ENCODE measurements at places on chromosomes 3 and 15.
A peak's percentile ranks its signal among the peaks of the same experiment; 100 is the strongest.

DNA sequence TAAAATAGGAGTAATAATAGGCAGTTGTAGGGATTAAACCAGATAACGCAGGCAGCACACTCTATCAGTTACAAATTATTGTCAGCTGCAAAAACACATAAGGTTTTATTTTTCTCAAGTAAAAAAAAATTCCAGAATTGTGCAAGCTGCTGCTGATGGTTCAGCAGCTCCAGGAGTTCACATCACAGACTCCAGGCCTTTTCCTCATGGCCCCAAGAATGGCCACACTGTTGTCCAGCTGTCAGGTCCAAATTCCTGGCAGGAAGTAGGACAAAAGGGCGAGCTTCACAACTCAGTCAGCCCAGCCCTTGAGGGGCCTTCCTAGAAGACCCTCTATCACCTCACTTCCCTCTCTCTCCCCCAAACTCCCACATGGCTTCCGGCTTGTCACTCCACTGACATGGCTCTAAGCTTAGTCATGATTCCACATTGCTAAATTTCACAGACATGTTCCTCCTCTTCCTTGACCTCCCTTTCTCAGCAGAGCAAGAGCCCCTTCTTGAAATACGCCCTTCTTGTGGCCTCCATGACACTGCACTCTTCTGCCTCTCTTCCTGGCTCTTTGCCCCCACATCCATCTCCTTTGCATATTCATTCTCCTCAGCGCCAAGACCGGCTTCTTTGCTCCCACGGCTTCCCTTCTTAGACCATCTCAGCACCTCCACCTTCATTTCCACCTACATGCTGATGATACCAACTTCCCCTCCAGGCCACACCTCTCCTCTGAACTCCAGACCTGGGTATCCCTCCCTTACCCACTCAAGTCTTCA lies 27.4 kb upstream of the FAM174B start:
- no peak for DNase-seq

- peak; percentile 20 for DNase-seq
These were observed 1.1 kb upstream of the INTS14 start for GRCh38 chr15:65611888-65612615.

DNA sequence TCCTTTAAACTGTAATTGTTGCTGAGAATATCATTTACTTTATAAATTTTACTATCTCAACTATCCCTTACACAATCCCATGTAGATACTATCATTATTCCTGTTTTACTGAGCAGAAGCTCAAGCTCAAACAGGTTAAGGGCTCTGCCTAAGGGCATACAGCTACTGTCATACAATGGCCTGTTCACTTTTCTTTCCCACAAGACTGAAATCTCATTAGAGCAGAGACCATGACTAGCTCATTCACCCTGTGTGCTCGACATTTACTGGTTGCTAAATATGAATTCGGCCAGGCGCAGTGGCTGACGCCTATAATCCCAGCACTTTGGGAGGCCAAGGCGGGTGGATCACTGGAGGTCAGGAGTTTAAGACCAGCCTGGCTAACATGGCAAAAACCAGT lies 1.6 kb upstream of the MESP2 start:
- no peak for DNase-seq

GRCh38 chr3:129657261-129658046 lies 51.0 kb upstream of the PLXND1 start:
- DNase-seq = no peak

DNA sequence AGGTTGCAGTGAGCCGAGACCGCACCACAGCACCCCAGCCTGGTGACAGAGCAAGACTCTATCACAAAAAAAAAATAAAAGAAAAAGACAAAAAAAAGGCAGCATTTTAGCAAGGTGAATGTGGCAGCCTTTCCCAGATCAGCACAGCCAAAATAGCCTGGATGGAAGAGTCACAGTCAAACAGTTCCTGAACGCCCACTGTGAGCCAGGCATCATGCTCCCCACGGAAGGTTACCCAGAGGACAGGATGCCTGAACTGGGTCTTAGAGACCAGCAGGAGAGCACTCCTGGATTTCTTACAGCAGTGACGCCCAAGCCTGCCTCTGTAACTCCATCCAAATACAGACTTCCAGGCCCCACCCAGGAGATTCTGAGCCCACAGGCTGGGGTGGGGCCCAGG lies 4.5 kb downstream of the XXYLT1 start:
- DNase-seq = no peak

GRCh38 chr15:82950295-82950694 lies 2.2 kb downstream of the HOMER2 start:
- DNase-seq = no peak

- peak; percentile 28 for DNase-seq
These were observed 222.8 kb upstream of the UBE2E2 start for GRCh38 chr3:22980346-22980745.

- no peak for DNase-seq
These were observed 627.0 kb downstream of the SI start for GRCh38 chr3:164451072-164451910.

- DNase-seq = no peak
These were observed 42.0 kb downstream of the RASA2 start for GRCh38 chr3:141528800-141529199.

DNA sequence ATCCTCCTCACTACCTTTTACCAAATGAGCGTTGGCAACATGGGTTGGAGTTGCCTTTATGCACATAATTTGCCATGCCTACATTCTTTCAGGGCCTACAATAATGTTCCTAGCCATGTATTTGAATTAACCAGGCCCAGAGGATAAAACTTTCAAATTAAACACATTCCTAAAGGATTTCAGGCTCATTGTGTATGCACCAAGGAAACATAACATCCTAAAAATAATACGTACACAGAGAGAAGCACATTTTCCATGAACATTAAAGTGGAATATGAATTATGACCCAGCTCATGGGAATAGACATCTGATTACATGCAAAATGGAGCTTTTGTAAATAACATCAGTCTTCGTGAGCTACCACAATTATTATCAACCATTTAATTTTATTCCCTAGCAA lies 203.3 kb downstream of the RORA start:
- no peak for DNase-seq

GRCh38 chr3:118146658-118147375 lies 887.8 kb downstream of the IGSF11 start:
- no peak for DNase-seq

- no peak for DNase-seq
These were observed 539.1 kb downstream of the SI start for GRCh38 chr3:164539215-164539614.

GRCh38 chr15:57720867-57721266 lies 14.4 kb downstream of the POLR2M start:
- DNase-seq = no peak

GRCh38 chr3:170307671-170308405 lies 49.7 kb upstream of the SKIL start:
- DNase-seq = no peak

- DNase-seq = no peak
These were observed 181.3 kb upstream of the EOMES start for GRCh38 chr3:27903446-27903845.

- DNase-seq = no peak
These were observed 53.5 kb upstream of the CCDC54 start for GRCh38 chr3:107323723-107324122.

- DNase-seq = peak; percentile 41
These were observed 173.2 kb upstream of the PRICKLE2 start for GRCh38 chr3:64398476-64398875.

DNA sequence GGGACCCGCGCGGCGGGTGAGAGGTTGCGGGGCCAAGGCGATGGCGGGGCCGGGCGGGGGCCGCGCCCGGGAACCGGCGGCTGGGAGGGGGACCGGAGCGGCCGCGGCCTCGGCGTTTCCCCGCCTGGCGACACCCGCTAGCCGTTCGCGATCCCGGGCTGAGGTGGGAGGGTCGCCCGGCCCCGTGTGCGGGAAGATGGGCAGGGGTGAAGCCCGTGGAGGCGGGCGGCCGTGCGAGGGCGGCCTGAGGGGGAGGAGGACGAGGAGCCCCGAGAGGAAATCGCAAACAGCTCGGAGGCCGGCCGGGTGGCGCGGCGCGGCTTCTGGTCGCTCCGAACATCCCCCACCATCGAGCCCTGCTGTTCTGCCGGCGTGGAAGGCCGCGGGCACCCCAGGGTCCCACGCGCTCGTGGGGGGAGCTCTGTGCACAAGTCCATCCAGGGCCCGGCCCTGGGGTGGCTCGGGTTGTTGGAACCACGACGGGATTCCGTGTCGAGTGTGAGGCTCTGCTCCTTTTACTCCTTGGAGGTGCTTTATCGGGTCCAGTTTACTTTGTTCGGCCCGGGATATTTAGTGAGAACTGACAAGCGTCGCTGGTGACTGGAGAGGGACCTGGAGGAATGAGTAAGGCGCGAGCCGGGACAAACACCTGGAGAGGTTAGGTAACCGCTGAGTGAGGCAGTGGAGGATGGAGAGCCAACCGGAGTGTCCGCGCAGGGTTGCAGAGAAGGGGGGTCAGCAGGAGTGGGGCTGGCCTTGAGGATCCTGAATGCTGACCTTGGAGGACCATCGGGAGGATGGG lies 728 bp downstream of the CRTC3 start:
- DNase-seq = peak; percentile 86

- DNase-seq = no peak
These were observed 139.1 kb downstream of the DMXL2 start for GRCh38 chr15:51483520-51483919.

GRCh38 chr15:89826671-89827655 lies 12.3 kb upstream of the ANPEP start:
- no peak for DNase-seq

DNA sequence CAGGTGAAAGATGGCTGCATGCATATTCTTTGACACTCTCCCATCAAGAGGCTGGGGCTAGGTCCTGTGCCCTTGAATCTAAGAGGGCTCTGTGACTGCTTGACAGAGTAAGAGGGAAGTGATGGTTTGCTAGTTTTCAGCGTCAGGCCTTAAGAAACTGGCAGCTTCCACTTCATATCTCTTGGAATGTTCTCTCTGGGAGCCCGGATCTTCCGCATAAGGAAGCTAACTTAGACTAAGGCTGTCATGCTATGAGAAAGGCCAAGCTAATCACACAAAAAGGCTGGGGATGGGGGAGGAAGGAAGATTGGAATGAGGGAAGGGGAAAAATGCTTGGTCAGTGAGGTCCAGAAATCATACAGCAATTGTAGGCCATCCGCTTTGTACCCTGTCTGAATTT lies 50.0 kb downstream of the MB21D2 start:
- DNase-seq = no peak

DNA sequence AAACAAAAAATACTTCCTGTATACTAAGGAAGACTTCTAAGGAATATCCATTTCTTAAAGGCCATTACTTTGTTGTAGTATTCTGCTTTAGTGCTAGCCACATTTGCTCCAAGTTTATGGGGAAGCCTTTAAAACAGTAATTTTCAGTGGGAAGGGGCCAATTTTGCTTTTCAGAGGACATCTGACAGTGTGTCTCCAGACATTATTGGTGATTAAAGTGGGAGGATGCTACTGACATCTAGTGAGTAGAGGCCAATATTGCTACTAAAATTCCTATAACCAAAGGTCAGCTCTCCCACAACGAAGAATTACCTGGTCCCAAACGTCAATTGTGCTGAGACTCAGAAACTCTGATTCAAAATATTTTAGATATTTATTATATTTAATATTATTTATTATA lies 24.8 kb downstream of the SLC28A2 start:
- peak; percentile 57 for DNase-seq

DNA sequence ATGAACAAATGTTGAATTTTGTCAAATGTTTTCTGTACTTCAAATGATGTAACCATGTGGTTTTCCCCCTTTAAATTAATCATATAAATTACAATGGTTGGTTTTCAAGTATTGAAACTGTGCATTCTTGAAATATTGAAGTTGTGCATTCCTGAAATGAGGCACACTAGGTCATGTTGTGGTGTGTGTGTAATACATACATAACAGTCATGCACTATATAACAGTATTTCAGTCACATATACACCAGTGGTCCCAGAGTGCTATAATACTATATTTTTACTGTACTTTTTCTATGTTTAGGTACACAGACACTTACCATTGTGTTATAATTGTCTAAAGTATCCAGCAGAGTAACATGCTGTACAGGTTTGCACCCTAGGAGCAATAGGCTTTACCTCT lies 11.0 kb upstream of the IQCF5 start:
- no peak for DNase-seq

- DNase-seq = no peak
These were observed 65.4 kb downstream of the SERP1 start for GRCh38 chr3:150480877-150481276.

DNA sequence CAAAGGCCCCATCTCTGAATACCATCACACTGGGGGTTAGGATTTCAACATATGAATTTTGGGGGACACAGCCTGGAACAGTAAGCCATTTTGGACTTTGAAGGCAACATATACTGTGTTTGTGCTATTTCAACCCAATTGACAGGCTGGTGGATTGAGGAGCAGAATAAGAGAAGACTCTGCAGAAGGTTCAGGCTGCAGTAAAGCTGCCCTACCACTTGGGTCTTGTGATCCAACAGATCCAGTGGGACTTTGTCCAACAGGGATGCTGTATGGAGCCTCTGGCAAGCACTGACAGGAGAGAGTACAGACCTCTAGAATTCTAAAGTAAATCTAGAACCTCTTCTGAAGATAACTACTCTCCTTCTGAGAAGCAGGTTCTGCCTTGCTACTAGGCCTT lies 1.1 kb upstream of the BCL2L10 start:
- no peak for DNase-seq

GRCh38 chr3:123605789-123606234 lies 21.0 kb upstream of the HACD2 start:
- no peak for DNase-seq

DNA sequence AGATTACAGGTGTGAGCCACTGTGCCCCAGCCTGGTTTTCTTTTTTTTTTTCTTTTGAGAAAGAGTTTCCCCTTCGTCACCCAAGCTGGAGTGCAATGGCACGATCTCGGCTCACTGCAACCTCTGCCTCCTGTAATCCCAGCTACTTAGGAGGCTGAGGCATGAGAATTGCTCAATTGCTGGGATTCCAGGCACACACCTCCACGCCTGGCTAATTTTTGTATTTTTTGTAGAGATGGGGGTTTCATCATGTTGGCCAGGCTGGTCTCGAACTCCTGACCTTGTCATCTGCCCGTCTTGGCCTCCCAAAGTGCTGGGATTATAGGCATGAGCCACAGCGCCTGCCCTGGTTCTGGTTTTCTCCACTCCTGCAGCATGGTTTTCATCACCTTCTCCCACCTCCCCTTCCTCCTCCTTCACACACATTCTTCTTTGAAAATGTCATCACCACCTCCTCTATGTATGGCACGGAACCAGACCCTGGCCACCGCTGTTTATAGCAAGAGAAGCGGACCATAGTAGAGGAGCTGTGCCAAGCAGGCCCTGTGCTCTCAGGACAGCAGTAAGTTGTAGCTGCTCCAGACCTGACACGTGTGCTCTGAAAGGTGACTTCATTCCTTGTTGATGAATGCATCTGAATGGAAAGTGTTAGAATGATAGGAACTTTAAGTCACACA lies 14.6 kb upstream of the AHSG start:
- DNase-seq = no peak

GRCh38 chr3:158663246-158663645 lies 9.2 kb downstream of the LXN start:
- DNase-seq = no peak

GRCh38 chr15:70879401-70879800 lies 12.8 kb downstream of the THAP10 start:
- DNase-seq = no peak

GRCh38 chr3:188262913-188263683 lies 109.1 kb downstream of the LPP start:
- no peak for DNase-seq
